ENCODE measurements at places on chromosomes 1 and 21.

DNA sequence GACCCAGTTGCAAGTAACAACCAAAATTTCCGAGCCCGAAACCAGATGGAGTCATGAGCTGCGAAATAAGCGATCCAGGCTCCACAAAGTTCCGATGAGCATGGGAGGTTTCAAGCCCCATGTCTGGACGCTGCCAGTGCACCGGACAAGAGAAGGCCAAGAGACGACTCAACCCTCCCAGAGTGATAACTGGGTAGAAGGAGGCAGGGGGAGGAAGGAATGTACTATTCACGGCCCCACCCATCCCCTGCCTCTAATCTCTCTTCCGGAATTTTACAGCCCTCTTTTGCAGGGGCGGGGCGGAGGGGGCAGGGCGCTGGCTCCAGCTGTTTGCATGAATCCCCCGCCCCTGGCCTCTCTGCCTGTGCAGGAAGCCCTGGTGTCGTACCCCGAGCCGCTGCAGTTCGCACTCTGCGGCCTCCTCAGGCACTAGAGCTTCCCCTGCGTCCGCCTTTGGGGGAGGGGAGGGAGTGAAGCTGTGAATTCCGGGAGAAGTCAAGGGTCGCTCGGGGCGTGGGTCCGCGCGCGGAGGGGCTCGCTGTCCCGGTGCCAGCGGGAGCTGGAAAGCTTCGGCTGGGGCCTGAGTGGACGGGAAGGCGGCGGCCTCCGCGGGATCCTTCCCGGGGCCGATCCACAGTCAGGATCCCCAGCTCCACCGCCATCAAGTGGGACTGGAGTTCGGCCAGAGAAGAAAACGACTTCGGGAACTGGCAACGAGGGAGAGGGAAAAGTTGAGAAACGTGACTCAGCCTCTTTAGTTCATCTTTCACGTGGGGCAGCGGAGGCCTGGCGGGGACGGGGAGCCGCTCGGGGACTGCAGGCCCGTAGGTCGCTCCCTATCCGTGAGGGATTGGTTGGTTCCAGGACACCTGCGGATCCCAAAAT, 6.3 kb upstream of the PTP4A2 start:
- DNase-seq: peak; percentile 75

- DNase-seq: no peak
Measured at GRCh38 chr1:28241638-28242241, 5.8 kb downstream of the ATP5IF1 start.

DNA sequence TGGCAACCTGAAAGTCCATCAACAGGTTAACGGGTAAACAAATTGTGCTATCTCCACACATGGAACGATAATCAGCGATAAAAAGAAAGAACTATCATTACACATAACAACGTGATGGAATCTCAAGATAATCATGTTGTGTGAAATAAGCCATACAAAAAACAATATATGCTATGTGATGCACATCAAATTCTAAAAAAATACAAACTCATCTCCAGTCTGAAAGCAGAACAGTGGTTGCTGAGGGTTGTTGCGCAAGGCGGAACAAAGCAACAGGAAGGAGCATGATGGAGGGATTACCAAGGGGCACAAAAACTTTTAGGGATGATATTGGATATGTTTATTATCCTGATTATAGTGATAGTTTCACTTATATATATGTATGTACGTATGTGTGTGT, 324.8 kb downstream of the VAV3 start:
- DNase-seq: no peak

GRCh38 chr1:19625291-19625937, 18.7 kb upstream of the NBL1 start:
- no peak for DNase-seq

- no peak for DNase-seq
Measured at GRCh38 chr1:77421504-77422233, 139.8 kb downstream of the AK5 start.

DNA sequence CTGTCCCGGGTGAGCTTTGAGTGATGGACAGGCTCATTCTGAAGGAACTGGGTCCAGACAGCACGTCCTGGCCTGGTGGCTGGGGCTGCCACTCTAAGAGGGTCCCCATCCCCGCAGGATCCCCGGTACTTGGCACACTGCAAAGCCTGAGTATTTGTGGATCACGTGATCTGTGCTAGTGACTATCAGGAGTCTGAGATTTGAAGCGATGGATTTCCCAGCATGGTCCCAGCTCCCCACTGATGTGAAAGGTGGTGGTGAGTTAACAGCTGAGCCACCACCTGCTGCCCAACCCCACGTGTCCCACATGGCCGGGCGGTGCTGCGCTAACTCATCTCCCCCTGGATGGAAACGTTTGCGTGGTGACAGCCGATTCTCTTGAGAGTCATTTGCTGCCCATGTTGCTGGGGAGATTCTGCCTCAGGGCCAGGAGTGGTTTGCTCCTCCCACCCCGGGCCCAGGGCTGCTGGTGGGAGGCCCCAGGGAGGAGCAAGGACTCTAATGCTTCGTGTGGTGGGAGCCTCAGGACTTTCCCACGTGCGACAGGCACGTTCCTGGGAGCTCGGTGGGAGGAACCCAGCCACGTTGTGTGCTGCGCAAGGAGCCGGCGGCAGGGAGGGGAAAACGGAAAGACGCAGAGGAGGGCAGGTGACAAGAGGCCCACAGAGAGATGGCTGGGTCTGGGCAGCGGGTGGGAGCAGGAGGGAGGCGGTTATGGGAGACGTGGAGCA, 15.1 kb downstream of the FAAP20 start:
- no peak for DNase-seq

- peak; percentile 35 for DNase-seq
Measured at GRCh38 chr1:194289569-194290266, 1103.3 kb upstream of the B3GALT2 start.

GRCh38 chr1:96074876-96075577, 646.6 kb upstream of the PTBP2 start:
- DNase-seq: no peak

GRCh38 chr1:43188106-43188505, 16.0 kb downstream of the CFAP57 start:
- no peak for DNase-seq

DNA sequence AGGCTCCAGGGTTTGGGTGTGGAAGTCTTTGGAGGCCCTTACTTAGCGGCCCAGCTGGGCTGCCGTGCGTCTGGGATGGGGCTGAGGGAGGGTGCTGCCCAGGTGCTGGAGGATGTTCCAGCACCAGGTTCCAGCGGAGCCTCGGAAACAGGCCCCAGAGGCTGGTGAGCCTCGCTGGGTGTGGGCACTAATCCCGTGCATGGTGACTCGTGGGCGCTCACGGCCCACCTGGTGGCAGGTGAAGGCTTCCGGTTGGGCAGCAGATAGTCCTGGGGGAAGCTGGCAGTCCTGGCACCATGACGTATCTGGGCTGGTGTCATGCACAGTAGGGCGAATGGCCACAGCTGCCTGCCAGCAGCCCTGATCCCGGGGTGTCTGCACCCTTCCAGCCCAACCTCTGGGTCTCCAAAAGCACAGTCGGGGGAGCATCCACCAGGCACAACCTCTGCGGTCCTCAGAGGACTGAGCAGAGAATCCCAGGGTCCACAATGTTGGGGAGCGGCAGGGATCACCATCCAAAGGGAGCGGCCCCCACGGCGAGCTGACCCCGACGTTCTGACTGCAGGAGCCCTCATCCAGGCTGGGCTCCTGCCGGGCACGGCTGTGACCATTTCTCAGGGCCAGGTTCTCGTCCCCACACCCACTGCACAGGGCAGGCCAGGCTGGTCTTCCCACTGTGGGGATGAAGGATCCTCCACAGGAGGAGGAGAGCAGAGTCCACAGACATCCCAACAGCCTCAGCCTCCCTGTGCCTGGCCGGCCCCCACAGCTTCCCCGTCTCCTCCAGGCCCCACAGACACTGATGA, 25.3 kb downstream of the FTCD start:
- DNase-seq: no peak

GRCh38 chr1:204161609-204162493, 4.3 kb downstream of the REN start:
- DNase-seq: no peak

GRCh38 chr1:170471398-170472053, 60.4 kb upstream of the GORAB start:
- no peak for DNase-seq

DNA sequence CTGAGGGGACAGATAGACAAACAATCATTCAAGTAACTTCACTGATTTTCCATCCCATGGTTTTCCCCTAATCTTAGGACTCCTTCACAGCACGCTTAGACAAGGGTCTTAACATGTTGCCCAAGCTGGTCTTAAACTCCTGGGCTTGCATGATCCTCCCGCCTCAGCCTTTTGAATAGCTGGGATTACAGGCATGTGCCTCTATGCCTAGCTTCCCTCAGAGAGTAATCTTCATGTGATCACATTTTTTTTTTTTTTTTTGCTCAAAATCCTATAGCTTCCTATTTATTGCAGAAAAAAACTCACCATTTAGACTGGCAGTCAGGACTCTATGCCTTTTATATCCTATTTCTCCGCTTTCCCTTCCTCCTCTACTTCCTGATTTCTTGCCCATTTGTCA, 90.4 kb upstream of the DPH5 start:
- DNase-seq: no peak

GRCh38 chr1:14887764-14888350, 265.7 kb upstream of the TMEM51 start:
- no peak for DNase-seq

GRCh38 chr1:232629250-232630046, 485 bp downstream of the SIPA1L2 start:
- peak; percentile 20 for DNase-seq

- DNase-seq: no peak
Measured at GRCh38 chr1:14946684-14947238, 206.8 kb upstream of the TMEM51 start.

DNA sequence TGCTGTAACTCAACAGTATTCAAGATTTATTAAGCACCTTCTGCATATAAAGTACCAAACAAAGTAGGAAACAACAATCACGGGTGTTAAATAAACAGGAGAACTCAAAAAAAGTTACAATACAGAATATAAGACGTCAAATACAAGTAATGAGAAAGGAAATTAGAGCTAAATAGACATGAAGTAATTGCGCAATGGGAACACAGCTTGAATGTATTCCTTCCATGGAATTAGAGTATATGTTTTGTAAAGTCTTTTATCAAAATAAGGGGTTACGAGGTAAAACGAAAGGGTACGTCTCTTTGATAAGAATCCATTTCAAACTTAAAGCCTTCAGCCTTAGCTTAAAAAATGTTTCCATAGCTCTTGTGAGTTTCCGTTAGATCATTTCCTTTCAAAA, 109.1 kb downstream of the SPATA6 start:
- DNase-seq: no peak

GRCh38 chr1:210646258-210646616, 317.5 kb downstream of the HHAT start:
- DNase-seq: no peak

DNA sequence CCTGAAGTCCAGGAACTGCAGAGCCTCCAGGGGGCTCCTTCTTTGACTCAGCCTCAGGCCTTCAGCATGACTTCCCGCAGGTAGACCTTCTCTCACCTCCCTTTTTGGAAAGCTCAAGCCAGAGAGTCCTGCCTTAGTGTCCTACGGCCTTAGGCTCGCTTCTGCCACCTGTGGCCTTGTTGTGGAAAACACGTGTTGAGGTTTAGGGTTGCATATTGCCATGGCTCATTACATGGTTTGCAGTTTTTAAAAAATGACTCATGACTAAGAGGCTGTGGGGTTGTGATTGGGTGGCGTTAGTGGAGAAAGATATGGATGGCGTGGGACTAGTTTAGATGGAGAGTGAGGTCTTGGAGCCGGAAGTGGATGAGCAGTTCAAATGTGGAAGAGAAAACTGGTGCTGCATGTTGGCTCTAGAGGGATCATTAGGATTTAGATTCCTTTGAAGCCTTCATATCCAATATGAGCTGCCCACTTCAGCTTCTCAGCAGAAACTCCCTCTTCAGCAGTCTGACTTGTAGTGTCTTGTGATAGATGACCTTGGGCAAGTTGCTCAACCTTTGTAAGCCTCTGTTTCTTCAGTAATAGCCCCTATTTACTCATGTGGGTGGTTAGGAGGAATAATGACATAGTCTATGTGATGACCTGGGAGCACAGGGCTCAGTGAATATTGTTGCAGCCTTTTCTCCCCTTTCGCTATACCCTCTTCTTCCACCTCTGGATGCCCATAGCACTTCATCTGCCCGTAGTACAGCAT, 6.5 kb upstream of the FGGY start:
- no peak for DNase-seq

DNA sequence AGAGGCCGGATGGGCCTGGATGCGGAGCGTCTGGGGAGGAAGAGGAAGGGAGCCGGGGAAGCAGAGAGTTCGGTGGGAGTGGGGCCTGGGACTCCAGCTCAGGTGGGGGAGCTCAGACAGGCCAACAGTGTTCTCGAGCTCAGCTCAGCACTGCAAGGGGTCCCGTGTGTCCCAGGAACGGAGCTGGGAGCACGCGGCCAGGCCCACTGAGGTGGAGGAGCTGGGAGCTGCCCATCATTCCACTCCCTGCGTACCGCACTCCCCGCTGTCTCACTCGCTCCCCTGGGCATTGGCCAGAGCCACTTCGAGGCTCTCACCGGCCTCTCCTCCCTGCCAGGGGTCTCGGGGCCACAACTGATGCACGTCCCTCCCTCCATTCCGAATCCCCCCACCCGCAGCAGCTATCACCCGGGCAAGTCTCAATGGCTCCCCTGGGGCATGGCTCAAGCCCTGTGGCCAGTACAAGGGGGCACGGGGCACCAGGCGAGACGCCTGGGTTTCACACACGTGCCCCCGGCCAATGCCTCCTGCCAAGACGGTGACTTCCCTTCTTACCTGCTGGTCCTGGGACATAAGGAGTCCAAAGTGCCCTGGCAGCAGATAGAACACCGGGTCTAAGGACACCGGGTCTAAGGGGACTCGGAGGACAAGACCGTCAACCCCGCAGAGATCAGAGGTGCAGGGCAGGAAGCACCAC, 30.3 kb upstream of the COL6A2 start:
- DNase-seq: no peak

GRCh38 chr1:35441926-35442579, 115.2 kb downstream of the KIAA0319L start:
- DNase-seq: no peak
